HepG2 (cell line): ENCODE measurements at places on chromosomes 12 and 14.

- DNase-seq, result no peak
Measured at GRCh38 chr12:19196959-19197630, 67.6 kb downstream of the PLEKHA5 start.

GRCh38 chr14:73784181-73784987 is 67.2 kb upstream of the PTGR2 start:
- DNase-seq, result no peak

- DNase-seq, result no peak
Measured at GRCh38 chr12:124654666-124655047, 87.2 kb upstream of the NCOR2 start.

DNA sequence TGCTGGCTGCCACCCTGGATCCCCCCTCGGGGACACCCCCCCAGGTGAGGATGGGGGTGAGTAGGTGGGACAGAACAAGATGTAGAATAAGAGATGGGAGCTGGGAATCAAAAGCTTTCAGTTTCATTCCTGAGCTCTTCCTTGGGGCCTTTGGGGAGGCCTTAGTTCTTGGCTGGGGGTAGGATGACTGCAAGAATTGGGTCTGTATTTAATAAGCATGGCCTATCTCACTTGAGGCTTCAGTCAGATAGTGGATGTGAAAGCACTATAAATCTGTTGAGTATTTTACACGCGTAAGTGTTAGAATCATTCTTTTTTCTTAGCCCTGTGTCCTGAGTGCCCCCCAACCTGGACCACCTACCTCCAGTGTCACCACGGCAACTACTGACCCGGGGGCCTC is 4.6 kb downstream of the MBD6 start:
- no peak for DNase-seq
